ENCODE measurements at places on chromosomes 3 and 15. TPM values are rescaled to one million over a fixed set of nuclear protein-coding genes. Genes with fewer than 3 reads are reported as not detected.

- DNase-seq = peak; percentile 61
Measured at GRCh38 chr15:71080705-71081104, 34.6 kb upstream of the THSD4 start.

GRCh38 chr15:97386940-97387339, 573.6 kb upstream of the ARRDC4 start:
- peak; percentile 38 for DNase-seq

GRCh38 chr15:66985653-66986052, 79.7 kb upstream of the SMAD3 start:
- no peak for DNase-seq

- no peak for DNase-seq
Measured at GRCh38 chr15:81016489-81017068, 15.9 kb downstream of the TLNRD1 start.

DNA sequence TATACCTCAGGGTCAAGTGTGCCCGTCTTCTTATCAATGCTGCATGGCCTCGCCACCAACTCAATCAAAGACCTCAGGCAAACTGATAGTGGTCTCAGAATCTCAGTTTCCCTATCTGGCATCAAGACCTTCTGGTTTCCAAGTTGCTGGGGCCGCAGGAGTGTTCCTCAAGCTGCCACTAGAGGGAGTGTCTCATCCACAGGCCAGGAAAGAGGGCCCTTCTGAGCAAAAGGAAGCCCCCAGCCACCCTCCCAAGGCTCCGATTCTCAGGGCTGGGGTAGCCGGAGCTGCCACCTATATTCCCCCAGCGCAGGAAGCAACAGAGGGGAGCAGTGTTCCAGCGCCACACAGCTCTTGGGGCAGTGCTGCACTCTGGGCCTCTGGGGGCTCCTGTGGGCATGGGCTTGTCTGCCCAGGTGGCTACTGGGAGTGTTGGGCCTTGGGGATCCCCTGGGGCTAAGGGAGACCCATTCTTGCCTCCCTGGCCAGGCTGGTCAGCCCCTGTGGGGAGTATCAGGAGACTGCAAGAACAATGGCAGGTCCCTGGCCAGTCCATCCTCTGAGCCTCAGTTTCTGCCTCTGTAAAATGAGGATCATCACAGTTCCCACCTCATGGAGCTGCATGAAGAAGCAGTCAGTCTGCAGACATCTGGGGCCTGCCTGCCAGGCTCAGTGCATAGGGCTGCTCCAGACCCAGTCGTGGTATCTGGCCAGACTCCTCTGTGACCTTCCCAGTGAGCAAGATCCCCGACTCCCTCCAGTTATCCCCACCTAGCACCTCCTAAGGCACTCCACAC, 23.4 kb upstream of the SEC13 start:
- DNase-seq = peak; percentile 43

DNA sequence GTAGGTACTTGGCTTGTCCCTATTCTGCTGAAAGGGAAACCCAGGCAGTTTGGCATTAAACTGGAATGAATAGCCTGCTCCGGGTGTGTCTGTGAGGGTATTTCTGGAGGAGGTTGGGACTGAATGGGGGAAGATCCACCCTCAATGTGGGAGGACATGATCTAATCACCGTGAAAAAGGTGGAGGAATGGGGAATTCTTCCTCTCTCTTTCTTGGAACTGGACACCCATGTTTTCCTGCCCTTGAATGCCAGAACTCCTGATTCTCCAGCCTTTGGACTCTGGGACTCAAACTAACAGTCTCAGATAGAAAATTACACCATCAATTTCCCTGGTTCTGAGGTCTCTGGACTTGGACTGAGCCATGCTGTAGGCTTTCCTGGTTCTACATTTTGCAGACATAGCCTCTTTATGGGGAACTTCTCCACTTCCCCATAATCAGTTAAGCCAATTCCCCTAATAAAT, 391.7 kb downstream of the EDEM1 start:
- DNase-seq = no peak

DNA sequence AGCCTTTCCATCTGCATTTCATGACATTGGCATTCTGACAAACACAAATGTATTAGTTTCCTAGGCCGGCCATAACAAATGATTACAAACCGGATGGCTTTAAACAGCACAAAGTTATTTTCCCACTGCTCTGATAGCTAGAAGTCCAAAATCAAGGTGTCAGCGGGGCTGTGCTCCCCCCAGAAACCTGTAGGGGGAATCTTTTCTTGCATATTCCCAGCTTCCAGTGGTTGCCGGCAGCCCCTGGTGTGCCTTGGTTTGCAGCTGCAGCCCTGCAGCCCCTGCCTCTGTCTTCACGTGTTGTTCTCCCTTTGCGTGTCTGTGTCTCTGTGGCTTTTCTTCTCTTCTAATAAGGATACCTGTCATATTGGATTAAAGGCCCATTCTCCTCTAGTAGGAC, 79.0 kb upstream of the CDV3 start:
- peak; percentile 38 for DNase-seq

DNA sequence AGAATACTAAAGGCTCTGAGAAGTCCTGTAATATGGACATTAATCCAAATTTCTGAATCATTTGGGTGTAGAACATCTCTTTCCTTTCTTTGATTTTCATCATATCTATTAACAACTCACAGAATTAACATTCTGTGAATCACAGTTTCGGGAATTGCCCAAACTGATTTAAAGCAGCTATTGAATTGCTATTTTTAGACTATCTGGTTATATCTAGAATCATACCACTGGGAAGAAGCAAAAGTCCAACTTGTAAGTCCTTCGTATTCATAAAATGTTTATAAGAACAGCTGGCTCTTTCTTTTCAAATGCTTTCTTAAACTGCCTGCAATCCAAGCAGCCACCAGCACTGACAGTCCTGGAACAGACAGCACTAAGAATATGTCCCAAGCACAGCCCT, 733.0 kb downstream of the NTRK3 start:
- no peak for DNase-seq

GRCh38 chr15:52855157-52855556, 65.0 kb upstream of the ONECUT1 start:
- DNase-seq = no peak

GRCh38 chr3:160280836-160281235, 55.6 kb downstream of the C3orf80 start:
- no peak for DNase-seq

DNA sequence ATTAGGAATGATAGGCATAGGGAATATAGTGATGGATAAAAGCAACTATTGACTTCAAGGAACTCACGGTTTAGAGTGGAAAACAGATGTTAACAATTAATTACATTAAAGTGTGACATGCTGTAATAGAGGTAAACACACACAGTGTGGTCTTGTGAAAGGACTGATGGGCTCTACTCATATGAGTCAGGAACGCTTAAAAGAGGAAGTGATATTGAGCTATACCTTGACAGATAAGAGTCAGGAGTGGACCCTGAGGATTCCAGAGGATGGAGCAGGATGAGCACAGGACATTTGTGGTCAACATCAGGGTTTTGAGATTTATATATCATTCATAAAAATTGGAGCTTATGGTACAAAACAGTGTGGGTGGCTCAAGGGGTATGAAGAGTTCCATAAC, 11.0 kb downstream of the EXOG start:
- no peak for DNase-seq

DNA sequence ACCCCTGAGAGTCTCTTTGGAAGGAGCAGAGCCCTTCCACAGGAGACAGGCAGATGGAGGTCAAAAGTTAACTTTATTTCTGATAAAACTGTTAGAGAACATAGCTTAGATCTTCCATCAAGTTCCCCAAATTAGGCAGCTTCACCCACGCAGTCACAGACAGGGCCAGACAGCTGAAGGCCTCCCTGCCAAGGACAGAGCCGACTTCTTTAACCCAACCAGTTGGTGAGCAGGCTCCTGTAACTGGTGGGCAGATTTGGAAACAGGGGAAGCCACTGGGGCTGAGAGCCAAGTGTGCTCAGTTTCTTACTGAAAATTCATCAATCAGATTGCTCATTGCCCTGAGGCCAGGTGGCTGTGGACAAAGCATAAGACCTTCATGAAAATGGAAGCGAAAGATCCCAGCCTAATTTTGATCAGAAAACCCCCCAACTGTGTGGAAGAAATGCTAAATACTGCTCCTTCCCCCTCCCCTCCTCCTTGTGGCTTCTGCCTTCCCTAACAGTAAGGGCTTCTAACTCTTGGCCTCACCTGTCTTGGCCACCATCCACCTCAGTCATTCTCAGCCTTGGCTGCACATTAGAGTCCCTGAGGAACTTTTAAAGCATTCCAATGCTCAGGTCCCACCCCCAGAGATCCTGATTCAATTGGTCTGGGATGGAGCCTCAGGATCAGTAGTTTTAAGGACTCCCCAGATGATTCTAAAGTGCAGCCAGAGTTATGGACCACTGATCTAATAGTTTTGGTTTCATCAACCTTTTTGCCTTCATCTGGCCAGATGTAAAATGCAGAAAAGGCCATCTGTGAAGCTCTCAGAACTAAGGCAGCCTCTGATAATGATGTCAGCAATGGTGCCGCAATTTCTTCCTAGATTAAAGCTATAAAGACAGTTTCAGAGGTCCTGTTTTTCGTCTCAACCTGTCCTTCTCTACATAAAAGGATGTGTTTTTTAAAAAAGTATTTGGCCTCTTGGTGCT, 11.5 kb downstream of the CLRN1 start:
- no peak for DNase-seq

GRCh38 chr15:62612771-62613170, 429.8 kb upstream of the TPM1 start:
- no peak for DNase-seq

ARL14 gene
- 1.7 TPM for total RNA-seq

CACNA2D2 gene
- 0.03 TPM for total RNA-seq

PLCL2 gene
- 6.7 TPM for total RNA-seq

FHIT gene
- not detected for total RNA-seq

SLC9C1 gene
- not detected for total RNA-seq

POTEB3 gene
- total RNA-seq = not detected

SEMA3G gene
- total RNA-seq = 0.34 TPM

ACKR4 gene
- not detected for total RNA-seq

All from Daoy (cell line).